Stimulated activated CD8-positive, alpha-beta memory T cell treated with anti-CD3 and anti-CD28 coated beads, Interleukin-15, amount 100 ng/mL, for 48 hours (primary cell): ENCODE measurements at places on chromosomes 2 and 18.

DNA sequence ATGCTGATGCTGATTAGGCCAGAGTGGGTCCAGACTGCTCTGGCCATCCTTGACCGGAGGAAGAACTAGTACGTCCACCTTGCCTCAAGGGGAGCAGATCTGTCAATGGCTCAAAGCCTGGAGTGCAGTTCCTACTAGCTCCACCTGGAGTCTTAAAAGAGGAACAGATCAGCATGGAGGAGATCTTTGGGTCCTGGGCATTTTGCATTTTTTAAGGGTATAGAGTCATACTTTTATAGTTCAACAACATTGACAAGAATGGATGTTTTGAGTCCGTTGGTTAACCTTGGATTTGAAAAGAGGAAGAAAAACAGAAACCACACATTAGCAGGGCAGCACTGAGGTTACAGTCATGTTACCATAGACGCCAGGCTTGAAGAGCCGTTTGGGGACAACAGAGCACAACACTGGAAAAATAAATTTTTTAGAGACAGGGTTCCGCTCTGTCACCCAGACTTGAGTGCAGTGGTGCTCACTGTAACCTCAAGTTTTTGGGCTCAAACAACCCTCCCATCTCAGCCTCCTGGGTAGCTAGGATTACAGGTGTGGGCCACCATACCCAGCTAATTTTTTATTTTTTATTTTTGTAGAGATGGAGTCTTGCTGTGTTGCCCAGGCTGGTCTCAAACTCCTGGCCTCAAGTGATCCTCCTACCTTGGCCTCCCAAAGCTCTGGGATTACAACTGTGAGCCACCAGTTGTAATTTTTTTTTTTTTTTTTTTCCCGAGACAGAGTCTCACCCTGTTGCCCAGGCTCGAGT, 78.5 kb downstream of the PRKCE start:
- no peak for DNase-seq

- no peak for DNase-seq
Measured at GRCh38 chr2:83757329-83757728, 701.8 kb downstream of the SUCLG1 start.

GRCh38 chr2:227370791-227371312, 8.3 kb downstream of the TM4SF20 start:
- no peak for DNase-seq

GRCh38 chr2:63320669-63321068, 267.6 kb downstream of the WDPCP start:
- no peak for DNase-seq

DNA sequence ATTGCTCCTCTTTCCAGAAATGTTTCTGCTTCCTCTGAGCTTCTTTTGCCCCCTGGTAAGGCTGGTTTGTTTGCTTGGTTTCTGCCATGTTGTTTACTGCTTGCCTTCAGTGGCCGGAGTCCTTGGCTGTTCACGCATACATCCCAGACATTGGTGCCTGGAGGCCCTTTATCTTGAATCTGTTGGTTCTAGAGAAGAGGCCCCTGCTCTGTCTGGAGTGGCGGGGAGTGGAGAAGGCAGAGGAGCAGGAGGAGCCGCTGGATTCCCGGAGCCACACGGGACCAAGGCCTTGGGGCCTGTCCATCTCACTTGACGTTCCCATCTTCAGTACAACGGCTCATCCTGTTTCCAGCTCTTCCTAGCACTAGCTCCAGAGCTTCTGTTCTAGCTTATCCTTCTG, 77.2 kb upstream of the PXDN start:
- DNase-seq, result no peak

DNA sequence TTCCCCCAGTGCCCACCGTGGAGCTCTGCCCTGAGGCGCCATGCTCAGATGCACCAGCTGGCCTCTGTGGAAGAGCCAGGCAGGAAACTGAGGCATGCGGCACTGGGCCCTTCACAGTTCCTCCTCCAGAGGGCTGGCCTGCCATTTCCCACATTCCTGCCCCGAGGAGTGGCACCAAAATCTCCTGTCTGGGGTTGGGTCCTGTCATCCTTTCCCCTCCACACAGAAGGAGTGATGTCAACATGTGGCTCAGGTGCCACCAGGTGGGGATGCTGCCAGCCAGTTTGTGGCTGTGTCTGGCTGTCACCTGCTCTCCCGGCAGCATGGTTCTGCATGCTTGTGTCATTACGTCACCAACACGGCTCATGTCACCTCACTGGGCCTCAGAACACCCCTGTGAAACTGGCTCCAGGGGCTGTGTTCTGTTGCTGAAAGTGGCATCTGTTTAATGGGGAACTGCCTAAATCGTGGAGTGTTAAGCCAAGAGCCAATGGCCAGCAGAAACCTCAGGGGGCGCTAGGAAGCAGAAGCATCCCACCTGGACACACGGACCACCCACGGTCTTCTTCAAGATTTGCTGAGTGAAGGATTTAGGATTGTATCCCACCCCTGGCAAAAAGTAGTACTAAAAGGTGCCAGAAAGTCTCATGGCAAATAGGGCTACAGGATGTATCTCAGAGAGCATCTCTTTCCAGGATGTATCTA, 51.3 kb downstream of the ZAP70 start:
- DNase-seq, result no peak

DNA sequence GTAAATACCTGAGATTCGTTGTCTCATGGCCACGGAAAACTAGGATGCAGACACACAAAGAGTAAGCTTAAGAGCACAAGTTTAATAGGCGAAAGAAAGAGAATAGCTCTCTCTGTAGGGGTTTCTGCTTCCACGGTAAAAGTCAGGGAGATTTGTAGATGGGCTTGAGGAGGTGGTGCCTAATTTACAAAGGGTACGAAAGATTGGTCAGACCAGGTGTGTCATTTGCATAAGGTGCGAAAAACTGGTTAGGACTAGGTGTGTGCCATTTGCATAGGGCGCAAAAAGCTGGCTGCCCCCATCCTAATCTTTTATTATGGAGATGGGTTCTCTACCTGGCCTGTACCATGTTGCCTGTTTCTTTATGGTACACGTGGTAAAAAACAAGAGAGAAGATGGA, 170.5 kb upstream of the DOK6 start:
- DNase-seq, result no peak

GRCh38 chr18:53947092-53947640, 277.3 kb downstream of the MBD2 start:
- no peak for DNase-seq
